ENCODE measurements at places on chromosomes 3 and 15. TPM values are rescaled to one million over a fixed set of nuclear protein-coding genes. Genes with fewer than 3 reads are reported as not detected.

DNA sequence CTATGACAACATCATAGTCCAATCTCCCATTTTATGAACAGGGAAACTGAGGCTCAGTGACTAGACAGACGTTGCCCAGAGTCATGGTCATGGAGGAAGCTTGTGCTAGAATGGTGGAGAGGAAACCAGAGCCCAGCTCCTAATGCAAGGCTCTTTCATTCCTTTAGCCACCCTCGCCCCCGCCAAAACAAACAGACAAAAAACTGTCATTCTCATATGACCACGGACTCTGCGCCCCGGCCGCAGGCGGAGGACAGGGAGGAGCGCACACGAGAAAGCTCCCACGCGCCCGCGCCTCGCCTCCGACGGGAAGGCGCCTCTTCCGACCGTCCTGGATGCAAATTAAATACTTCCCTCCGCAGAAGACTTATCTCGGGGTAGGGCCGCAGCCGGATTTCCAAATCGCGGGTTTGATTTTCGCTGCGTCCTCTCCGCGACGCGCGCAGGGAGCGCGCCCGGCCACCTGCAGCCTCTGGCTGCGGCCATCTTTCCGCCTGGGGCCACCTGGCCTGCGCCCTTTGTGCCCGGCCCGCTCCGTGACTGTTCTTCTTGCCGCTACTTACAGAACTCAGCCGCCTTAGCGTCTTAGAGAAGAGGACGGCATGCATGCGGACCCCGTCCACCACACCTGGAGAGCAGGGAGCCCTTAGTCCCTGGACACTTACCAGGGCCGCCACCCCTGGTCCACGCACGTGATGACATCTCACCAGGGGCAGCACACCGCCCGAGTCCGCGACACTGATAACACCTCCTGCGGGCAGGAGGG lies 670 bp upstream of the ATP13A3 start:
- H3K27ac ChIP-seq = no peak overlapping the region
- no peaks in the 10 kb centered on the region for H3K27me3 ChIP-seq
- peak overlapping the region; percentile 71 for H3K4me3 ChIP-seq
- no peaks in the 10 kb centered on the region for H3K4me1 ChIP-seq
- H3K36me3 ChIP-seq = no peaks in the 10 kb centered on the region

DNA sequence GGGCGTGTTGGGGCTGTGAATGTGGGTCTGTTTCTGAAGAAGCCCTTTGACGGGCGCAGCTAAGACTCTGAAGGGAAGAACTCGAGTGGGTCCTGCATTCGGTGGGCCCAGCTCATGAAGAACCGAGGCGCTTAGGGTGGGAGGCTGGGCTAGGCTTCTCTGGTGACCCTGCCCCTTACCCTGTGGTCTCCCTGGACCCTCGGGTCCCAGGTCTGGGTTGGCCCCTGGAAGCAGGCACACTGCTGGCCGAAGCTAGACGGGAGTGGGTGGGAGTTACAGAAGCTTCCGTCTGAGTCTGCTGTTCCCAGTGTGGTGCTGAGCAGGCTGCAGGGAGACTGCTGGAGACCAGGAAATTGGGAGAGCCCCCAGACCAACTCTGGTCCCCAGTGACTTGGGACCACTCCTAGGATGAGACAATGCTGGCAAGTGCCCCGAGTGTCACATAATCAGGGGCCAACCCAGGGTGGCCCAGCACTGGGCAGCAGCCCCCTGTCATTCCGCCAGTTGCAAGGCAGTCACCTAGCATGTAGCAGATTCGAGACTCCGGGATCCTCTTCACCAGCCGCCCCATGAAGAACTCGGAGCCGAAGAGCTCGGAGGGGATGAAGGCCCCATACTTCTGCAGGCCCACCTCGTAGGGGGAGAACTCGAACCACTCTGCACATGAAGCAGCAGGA lies 16.7 kb upstream of the EHD4 start:
- no peaks in the 10 kb centered on the region for H3K27me3 ChIP-seq
- no peaks in the 10 kb centered on the region for H3K4me1 ChIP-seq
- H3K4me3 ChIP-seq = no peak overlapping the region
- H3K27ac ChIP-seq = no peak overlapping the region

DNA sequence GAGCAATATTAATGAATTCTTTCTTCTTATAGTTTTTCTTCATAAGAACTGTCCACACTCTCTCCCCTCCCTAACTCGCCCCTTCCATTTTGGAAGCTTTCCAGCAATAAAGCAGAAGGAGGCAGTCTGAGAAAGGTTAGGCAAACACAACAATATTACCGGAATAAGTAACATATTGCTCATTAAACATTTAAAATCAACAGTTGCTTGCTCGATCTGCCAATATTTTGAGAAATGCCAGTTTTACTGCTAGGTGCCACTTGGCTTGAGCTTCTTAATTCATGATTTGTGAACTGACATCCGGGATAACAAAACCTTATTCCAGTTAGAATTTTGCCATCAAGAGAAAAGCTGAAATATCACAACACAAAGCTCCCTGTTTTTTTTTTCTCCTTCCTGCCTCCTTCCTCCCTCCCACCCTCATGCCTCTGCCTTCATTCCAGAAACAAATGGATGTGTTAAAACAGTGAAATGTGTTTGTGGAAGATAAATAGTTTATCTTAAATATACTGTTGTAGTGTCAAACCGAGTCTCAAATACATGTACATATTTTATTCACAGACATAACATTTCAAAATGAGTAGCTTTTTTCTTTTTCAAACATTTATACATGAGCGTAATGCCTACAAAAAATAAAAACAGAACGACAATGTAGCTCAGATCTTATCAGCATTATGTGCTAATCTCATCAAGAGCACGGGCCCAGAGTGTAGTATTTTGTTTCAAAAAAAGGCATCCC lies 253.7 kb downstream of the GAP43 start:
- H3K27ac ChIP-seq = no peak overlapping the region
- H3K4me3 ChIP-seq = no peak overlapping the region
- no peak for DNase-seq
- no peaks in the 10 kb centered on the region for H3K36me3 ChIP-seq

- no peak overlapping the region for H3K4me3 ChIP-seq
- H3K4me1 ChIP-seq = no peaks in the 10 kb centered on the region
- H3K36me3 ChIP-seq = no peaks in the 10 kb centered on the region
- no peak for DNase-seq
- H3K27me3 ChIP-seq = no peaks in the 10 kb centered on the region
- no peak overlapping the region for H3K27ac ChIP-seq
Measured at GRCh38 chr3:169748670-169749069, 16.2 kb downstream of the TERC start.

DNA sequence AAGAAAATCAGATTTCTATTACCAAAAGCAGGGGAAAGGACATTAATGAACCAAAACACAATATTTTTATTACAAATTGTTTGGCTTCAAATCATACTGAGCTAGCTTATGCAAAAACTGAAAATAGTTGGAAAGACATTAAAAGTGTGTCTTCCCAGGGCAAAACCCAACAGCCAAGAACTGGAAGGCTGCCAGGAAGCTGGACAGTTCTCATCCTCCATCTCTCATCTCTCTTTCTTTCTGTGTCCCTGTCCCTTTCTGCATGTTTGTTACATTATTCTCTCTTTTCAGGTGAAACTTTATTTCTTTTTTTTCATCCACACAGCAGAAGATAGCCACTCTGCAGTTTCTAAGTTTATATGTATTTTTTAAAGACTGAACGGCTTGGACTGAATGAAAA lies 41.1 kb upstream of the SNTN start:
- no peak overlapping the region for H3K27ac ChIP-seq
- H3K4me1 ChIP-seq = no peaks in the 10 kb centered on the region
- H3K27me3 ChIP-seq = no peaks in the 10 kb centered on the region
- no peak for DNase-seq
- H3K36me3 ChIP-seq = no peaks in the 10 kb centered on the region
- H3K4me3 ChIP-seq = no peak overlapping the region

DNA sequence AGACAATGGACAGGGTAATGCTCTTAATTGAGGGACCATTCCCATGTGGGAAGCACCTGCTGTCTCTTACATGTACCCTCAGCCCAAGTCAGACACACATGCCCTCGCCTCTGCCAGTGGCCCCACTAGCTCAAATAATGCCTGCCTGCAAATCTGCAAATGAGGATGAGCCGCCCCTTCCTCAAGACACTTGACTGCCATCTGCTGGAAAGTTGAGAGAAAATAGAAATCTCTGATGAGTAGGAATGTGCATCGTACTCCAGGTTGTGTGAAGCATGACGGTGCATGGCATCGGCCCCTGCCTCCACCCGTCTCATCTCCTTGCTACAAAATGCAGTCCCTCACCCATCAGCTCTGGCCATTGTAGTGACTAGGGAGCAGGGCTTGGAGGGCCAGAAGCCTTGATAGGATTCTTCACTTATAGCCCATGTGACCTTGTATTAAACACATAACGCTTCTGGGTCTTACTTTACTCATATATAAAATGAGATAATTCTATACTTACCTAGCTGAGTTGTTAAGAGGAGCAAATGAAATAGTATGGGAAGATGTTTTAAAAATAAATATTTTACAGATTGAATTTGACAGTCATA lies 6.3 kb upstream of the SCN5A start:
- no peak overlapping the region for H3K4me3 ChIP-seq
- no peaks in the 10 kb centered on the region for H3K4me1 ChIP-seq
- no peaks in the 10 kb centered on the region for H3K36me3 ChIP-seq

DNA sequence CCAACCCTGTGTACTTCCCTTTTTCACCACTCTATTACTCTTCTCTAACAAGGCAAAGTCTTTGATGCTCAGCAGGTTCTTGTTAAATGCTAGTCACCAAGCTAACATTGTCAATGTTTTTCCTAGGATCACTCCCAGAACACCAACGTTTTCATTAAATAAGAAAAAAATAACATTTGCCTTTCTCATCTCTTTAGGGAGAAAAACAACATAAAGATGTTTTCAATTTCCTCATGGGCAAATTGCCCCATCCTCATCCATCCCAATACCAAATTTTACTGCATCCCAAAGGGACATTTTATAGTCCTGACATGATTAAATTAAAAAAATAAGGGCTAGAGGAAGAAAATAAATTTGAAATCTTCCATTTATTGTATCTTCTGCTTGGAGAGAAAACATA lies 106.5 kb downstream of the SUCNR1 start:
- no peaks in the 10 kb centered on the region for H3K27me3 ChIP-seq
- no peak for DNase-seq
- H3K4me1 ChIP-seq = peaks cover 2% of the 10 kb centered on the region
- H3K4me3 ChIP-seq = no peak overlapping the region
- no peaks in the 10 kb centered on the region for H3K36me3 ChIP-seq
- H3K27ac ChIP-seq = no peak overlapping the region

DNA sequence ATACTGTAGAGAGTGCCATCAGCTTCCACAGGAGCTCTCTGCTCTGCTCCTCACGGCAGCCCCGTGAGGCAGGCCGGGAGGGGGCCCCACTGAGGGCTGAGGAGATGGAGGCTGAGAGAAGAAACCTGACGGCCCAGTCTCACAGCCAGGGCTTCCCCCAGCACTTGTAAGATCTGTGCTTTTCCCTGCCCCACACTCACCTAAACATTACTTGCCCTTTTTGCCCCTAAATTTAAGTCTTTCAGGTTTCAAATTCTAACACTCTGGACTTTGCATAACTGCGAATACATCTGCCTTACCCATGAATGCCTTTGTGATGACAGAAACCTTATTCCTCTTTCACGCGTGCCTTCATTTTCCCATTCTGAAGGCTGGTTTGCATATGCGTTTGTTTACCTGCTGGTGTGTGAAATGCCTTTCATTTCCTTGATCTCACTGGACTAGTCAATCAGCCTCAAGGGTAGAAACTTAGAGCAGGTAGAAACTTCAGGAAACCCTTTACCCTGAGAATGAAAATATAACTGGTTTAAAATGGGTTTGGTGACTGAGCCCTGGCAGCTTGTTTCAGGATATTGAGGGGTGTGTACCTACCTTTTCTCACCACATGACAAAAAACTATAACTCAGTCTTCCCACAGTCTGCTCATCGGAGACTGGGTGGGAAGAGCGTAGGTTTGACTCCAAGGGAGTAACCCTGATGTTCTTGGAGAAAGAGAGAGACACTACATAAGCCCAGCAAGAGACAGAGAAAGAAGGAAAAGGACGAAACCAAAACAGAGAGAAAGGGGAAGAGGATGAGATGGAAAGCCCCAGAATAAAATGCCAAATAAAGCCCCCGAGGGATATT lies 20.1 kb downstream of the SLC12A8 start:
- H3K4me3 ChIP-seq = no peak overlapping the region
- H3K4me1 ChIP-seq = no peaks in the 10 kb centered on the region
- DNase-seq = no peak
- no peak overlapping the region for H3K27ac ChIP-seq

DNA sequence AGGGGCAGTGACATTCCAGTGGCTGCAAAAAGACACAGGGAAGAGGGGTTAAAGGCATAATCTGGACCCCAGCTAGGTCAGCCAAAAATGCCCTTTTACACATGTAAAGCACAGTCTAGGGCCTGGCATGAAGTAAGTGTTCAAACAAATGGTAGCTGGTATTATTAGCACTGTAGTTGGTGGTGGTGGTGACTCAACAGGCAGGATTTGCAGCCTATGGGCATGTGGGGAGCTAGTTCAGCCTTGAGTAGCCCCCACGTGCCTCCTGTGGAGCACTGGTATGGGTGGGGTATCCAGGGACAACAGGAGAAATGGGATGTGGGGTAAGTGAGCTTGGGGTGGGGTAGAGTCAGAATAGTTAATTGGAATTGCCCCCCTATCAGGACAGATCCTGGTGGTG lies 27.6 kb downstream of the DNASE1L3 start:
- H3K36me3 ChIP-seq = no peaks in the 10 kb centered on the region
- H3K4me1 ChIP-seq = no peaks in the 10 kb centered on the region
- H3K27me3 ChIP-seq = no peaks in the 10 kb centered on the region
- no peak overlapping the region for H3K27ac ChIP-seq

GRCh38 chr3:45355351-45355750 lies 33.0 kb upstream of the LARS2 start:
- H3K4me1 ChIP-seq = no peaks in the 10 kb centered on the region
- no peak overlapping the region for H3K4me3 ChIP-seq
- H3K36me3 ChIP-seq = no peaks in the 10 kb centered on the region
- H3K27me3 ChIP-seq = peaks cover 4% of the 10 kb centered on the region
- no peak overlapping the region for H3K27ac ChIP-seq

DNA sequence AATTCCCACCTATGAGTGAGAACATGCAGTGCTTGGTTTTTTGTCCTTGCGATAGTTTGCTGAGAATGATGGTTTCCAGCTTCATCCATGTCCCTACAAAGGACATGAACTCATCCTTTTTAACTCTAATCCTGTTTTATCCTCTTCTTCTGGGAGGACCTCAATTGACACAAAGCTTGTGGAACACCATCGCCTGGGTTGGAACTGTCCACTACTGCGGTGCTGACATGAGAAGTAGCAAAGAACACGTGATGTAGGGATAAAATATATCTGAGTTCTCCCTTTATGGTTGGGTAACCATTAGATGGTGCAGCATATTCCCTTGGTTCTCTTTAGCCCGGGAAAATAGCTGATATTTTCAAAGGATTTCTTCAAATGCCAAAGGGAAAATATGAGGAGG lies 105.3 kb upstream of the TOPAZ1 start:
- DNase-seq = no peak
- no peaks in the 10 kb centered on the region for H3K4me1 ChIP-seq
- H3K27me3 ChIP-seq = no peaks in the 10 kb centered on the region
- no peaks in the 10 kb centered on the region for H3K36me3 ChIP-seq
- no peak overlapping the region for H3K27ac ChIP-seq

The GXYLT2 gene
- total RNA-seq = 20.4 TPM

The PSMD2 gene
- 143 TPM for total RNA-seq

The EFHB gene
- 0.81 TPM for total RNA-seq

The CLRN1 gene
- not detected for total RNA-seq

The FAM3D gene
- not detected for total RNA-seq

The ARPP21 gene
- total RNA-seq = 1.8 TPM
